ENCODE measurements at places on chromosomes 6 and 20.

- DNase-seq: no peak
Observed at GRCh38 chr20:60242836-60243505, 284.7 kb downstream of the CDH26 start.

GRCh38 chr20:32007787-32008616 is 2.2 kb upstream of the CCM2L start:
- DNase-seq: no peak

DNA sequence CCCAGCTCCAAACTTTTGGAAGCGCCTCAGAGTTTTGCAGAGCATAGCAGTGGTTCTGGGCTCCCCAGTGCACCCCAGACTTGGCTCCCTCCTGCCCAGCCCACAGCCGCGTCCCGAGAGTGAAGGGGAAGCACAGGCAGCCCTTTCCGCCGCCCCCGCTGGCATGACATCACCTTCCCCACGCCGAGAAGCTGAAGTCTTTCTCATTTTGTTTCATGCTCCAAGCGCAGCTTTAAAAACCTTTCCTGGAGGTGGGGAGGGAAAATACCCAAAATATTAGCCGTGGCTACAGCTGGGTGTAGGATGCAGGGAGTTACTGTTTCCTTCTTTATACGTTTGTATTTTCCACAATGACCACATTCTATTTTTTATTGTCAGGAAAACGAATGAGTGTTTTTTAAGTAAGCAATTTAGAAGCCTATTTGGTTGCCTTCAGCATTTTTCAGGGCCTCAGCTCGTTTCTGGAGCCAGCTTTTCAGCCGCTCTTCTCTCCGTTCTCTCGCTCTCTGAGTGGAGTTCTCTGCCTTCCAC is 72.9 kb downstream of the SNX5 start:
- peak; percentile 10 for DNase-seq

GRCh38 chr6:34595332-34596184 is 39.4 kb upstream of the SPDEF start:
- no peak for DNase-seq

- DNase-seq: no peak
Observed at GRCh38 chr6:128605961-128606360, 85.6 kb upstream of the PTPRK start.

DNA sequence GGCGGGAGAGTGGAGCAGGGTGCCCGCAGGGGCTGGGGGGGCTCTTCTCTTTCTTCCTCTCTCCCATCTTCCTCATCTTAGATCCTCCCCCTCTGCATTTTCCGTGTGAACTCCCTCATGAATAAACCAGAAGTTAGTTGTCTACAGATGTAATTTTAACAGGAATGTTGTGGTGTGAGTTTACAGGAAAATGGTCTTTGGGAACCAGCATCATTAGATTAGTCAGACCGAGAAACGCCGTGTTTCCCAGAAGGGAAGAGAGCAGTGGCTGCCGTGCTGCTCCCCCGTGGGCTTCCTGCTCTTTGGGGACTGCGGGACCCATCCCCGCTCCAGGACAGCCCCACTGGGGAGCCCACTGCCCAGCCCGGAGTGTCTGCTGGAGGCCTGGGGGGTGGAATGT is 3.4 kb downstream of the MYT1 start:
- DNase-seq: no peak

DNA sequence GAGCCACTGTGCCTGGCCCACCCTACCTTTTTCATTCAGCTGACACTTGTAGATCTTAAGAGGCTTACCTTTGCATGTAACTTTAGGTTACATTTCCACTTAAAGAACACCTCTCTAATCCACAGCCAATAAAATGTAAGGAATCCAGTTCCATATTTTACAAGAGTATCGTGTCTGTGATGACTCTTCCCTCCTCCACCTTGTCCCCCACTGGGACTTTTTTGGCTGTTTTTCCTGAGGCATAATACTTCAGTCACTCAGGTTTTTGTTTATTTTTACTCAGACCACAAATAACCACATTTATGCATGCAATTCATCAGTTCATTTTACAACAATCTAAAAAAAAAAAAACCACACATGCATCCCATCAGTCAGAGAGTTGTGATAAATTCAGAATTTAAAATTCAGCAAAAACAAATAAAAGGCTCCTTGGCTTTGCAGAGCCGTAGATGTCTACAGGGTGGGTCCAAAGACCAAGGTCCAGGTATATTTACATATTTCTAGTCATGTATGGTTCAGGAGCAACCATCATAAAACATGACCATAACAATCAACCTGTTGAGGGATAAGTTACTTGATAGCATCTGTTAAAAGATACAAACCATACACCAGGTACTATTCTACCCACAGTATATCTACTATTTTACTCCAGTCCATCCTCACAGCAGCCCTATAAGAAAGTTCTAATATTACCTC is 9.9 kb downstream of the ATXN1 start:
- no peak for DNase-seq

- DNase-seq: no peak
Observed at GRCh38 chr6:7463785-7464184, 74.2 kb downstream of the RIOK1 start.

DNA sequence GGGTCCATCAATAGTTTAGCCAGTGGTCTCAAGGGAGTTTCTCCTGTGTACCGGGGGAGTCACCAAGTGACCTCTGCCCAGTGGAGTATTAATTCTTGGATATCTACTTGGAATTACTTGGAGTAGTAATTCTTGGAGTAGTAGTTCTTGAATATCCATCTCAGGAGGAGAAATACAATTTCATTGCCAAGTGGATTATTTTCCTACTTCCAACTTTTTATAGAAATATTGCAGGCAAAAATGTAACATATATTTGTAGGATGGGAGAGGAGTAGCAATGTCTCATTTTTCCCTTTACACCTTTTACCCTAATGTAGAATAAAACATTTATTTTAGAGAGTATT is 91.6 kb upstream of the FAM184A start:
- DNase-seq: no peak

- no peak for DNase-seq
Observed at GRCh38 chr6:74731931-74732330, 473.9 kb downstream of the COL12A1 start.

DNA sequence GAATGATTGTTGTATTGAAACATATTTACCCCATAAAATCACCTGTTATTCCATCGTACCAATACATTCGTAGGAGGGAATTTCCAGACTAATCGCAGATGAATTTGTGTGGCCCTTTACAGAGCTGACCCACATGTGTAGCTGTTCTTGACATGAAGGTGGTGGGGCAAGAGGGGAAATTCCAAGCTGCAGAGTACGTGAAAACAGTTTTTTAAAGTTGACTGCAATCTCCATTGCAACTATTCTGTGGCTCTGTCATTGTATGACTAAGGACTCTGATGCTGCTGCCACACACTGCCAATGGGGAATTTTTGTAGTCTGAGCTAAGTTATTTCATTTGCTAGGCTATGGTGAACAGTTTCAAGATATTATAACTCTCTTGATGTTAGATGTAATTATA is 46.4 kb upstream of the ADTRP start:
- no peak for DNase-seq

Data from CD4-positive, alpha-beta T cell (primary cell).